ENCODE measurements at places on chromosomes 1 and 21.

- no peak for DNase-seq
Observed at GRCh38 chr1:207824691-207825408, 73.0 kb downstream of the CD46 start.

- no peak for DNase-seq
Observed at GRCh38 chr21:18617291-18617690, 213.7 kb upstream of the TMPRSS15 start.

GRCh38 chr1:110605901-110606656 lies at the start of gene KCNA2:
Gene KCNA2, minus strand, starts transcription at chr1:110606358. Its CDS starts 1,576 bp downstream, at chr1:110604782.
- no peak for DNase-seq

DNA sequence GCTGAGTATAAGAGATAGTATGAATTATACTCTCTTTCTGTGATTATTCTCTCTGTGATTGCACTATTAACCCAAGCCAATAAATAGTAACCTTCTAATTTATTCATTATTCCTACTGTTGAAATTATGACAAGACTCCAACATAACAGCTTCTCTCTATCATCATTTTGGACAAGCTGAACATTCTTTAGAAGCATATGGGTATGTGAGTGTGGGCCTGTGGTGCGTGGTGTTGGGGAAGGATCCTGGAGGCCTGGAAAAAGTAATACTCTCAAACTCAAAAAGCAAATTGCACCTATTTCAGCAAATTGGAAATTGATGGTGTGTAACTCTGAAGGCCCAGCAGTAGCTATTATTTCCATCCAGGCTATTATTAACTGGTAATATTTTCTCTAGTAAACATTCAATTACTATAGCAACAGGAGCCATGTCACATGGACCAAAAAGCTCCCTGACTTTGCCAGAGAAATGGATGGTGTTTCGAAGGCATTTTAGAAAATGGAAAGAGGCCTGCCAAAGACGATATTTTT lies 502.8 kb downstream of the LTN1 start:
- DNase-seq: no peak

DNA sequence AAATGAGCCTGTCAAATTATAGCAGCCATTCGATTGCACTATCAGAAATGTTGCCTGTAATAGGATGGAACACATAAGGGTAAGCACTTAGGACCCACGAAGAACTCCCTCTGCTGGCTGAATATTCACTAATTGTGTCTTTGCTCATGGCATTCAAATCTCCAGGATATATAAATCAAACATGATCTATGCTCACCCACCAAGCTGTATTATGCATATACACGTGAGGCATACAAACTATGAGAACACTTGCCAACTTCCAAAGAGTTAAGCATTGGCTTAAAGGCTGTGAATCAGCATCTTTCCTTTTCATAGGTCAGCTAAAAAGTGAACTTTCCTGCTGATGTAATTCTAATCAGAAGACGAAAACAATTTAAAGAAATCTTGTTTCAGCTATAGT lies 34.5 kb downstream of the TMPRSS15 start:
- DNase-seq: no peak

GRCh38 chr1:117826540-117827078 lies 102.8 kb downstream of the GDAP2 start:
- no peak for DNase-seq

DNA sequence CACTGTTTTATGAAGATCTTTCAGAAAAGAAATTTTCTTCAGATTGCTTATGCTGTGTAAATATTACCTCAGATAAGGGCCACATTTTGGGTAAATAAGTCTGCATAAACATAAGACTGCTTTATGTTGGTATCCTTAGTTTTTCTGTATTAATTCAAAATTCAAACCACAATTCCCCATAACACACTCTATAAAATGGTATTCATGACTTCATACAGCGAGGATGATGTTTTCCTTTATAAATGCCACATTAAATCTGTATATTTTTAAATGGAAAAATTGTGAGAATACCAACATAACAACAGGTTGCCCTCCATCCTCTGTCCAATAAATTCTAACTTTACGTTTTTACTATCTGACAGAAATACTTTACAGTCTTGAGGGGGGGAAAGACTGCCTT lies 248.7 kb upstream of the CXADR start:
- DNase-seq: no peak

DNA sequence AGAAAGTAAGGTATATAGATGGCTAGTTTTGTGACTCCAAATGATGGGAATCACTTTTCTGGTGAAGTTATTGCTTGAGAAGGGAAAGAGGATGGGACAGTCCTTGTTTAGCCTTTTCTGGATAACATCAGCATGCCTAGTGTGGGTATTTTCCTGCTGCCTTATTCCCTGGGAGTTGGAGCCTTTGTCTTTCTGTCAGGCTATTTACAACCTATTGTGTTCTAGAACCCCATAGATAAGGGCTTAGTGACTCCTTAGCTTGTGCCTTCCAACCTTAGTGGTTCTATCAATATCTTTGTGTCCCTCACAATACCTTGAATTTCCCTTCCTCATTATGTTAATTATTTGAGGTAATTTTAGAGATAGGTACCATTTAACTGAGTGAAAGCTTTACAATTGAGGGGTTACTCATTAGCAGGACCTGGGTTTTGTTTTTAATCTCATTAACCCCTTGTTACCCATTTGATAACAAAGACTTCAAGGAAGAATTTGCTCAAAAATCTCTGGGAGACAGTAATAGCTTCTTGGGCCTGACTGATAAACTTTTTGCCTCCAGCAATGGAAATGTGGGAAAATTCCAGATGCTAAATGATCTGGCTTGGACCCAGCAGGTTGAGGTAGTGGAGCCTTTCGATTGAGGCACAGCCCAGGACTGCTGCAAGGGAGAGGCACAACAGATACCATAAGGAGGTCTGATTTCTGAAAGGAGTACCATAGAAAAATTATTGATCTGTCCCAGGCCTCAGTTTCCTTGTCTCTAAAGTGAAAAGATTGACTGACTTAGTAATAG lies 49.0 kb downstream of the CACHD1 start:
- no peak for DNase-seq

GRCh38 chr1:168728473-168729404 lies at the start of gene DPT:
Gene DPT, minus strand, starts transcription at chr1:168729206. Its CDS starts 32 bp downstream, at chr1:168729174.
- no peak for DNase-seq

DNA sequence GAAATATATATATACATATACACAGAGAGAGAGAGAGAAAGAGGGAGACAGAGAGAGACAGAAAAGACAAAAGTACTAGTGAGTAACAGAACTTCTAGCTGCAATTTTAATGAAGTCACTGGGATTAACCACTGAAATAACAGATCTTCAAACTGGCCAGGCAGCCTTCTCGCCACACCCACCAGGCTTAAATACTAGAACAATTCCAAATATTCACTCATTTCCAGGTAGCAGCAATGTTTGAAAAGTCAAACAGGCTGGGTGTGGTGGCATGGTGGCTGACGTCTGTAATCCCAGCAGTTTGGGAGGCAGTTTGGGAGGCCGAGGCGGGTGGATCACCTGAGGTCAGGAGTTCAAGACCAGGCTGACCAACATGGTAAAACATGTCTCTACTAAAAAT lies 5.2 kb downstream of the PRDX1 start:
- DNase-seq: no peak

DNA sequence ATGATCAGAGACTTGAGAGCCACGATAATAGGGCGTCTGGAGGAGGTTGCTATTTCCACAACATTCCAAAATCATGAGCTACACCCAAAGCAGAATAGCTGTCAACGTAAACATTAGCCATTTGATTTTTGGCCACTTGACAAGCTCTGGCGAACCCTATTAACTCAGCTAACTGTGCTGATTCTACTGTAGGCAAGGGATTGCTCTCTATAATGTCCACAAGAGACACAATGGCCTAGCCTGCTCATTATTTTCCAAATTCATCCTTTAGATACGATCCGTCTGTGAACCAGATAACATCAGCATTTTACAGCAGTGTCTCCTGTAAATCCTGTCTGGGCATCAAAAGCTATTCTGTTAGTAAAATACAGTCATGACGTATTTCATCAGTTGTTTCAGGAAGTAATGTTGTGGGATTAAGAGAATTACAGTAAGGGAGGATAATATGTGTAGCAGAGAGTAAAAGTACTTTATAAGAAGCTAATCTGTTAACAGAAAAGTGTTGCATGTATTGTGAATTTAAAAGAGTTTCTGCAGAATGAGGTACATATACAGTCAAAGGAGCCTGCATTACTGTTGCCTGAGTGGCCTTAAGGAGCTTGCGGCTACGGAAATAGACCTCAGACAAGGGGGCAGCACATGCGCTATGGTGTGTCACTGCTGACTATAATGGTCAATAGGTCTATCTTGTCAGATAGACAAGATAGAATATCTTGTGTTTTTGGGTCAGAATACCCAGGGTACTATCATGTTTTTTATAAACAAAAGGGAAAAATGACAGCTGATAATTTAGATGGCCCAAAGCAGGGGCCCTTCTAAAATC lies 44.9 kb upstream of the TINAGL1 start:
- no peak for DNase-seq

DNA sequence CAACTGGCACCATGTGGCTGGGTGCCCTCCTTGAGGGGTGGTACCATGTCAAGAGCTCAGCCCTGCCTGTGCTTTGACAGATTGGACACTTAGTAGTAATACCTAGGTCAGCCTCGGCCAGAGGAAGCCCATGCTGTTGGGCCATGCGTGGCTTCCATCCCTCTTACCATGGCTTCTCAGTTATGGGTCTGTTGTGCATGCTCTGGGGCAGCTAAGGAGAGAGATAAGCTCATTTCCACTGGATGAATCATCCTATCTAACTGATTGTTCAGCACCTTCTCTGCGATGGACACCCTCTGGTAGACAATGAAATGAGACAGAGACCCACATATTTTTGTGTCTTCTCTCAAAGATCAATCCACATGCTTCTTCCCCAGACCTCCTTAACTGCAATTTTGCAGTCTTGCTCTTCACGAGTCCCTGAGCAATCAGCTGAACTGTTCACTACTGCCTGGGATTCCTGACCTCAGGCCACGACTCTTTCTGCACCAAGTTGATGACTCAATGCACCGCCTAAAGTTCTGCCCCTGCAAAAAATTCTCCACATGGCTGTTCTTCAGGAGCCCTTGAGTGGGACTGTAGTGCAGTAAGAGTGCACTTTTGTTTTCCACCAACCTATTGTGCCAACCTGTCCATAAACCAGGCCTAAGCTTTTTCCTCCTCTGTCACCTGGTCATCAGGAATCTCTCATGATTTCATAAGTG lies 6.9 kb upstream of the TRIM62 start:
- no peak for DNase-seq

DNA sequence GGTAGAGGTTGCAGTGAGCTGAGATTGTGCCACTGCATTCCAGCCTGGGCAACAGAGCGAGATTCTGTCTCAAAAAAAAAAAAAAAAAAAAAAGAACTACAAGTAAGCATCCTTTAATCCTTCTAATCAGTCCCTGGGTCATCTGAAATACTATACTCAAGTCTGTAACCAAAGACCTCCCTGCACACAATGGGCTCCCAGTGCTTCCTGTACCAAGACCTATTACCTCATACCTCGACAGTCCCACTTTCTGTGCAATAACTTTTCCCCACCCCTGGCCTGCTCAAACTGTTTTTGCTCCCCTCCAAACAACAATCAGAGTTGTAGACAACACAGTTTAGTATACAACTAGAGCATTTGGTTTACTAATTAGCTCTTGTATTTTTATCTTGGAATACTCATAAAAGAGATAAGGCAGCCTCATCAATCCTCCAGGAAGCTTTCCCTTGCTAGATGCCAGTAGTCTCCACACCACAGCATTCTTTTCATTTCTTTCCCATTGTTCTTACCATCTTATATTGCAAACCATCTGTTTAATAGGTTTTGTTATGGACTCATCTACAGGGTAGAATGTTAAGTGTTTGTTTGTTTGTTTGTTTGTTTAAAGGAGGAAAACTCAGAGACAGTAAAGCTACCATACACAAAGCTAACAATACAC lies 19.2 kb upstream of the RLF start:
- DNase-seq: no peak

DNA sequence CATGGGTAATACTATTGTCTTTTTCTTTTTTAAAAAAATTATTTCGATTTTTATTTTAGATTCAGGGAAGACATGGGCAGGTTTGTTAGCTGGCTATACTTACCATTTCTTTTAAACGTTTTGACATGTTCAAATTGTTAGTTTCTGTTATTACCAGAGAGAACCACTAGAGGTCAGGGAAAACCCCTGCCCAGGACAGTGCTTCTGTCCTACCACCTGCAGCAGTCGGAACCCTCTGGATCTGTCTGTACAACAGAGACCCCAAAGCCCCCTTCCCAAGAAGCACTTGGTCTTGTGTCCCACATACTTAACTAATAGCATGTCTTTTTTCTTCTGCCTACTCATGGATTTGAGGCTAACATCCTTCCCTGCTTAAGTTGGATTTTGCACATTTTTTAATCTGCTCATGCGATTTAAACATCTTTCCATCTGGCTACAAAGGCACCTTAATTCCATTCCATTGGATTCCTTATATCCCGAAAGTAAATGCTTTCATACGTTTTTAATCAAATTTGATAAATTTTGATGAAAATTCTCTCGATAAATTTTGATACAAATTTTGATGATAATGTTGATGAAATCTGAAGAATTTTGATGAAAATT lies 10.0 kb upstream of the C1orf115 start:
- DNase-seq: peak; percentile 32

GRCh38 chr1:43510621-43511020 lies 20.1 kb upstream of the PTPRF start:
- DNase-seq: no peak

GRCh38 chr21:35578347-35578782 lies 482.0 kb downstream of the SETD4 start:
- DNase-seq: no peak

DNA sequence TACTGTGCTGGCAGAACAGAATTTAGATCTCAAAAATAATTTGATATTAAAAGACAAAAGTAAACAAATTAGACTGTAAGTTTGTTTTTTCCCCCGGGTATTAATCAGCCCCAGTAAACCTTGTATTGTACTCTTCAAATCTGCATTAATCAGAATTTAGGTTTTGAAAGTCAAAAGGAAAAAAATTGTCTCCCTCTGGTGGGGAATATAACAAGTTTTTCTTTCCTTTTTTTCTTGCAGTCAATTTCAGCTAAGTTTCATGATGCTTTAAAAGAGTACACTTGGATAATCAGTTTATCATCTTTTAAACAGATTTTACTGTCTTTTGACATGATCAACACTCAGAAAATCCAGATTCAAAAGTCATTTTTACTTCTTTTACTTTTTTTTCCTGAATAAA lies 134.5 kb upstream of the PKN2 start:
- DNase-seq: peak; percentile 5

- DNase-seq: no peak
Observed at GRCh38 chr1:13618483-13618882, 34.9 kb downstream of the PDPN start.

DNA sequence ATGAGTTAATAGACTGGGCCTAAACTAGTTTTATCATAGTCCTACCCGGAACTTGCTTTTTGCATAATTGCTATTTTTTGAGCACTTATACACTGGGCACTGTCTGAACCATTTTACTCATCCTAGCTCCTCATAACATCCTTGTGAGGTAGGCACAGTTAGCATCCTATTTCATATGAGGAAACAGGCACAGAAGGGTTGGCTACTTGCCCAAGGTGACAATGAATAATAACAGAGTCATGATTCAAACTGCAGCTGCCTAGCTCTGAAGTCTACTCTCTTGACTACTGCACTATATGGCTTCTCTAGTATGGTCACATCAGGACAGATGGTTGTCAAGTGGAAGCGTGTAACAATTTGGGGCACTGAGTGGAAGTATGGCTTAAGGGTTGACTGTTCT lies 18.2 kb upstream of the RC3H1 start:
- peak; percentile 54 for DNase-seq
